ENCODE measurements at places on chromosomes 4 and X.

- DNase-seq = no peak
Observed at GRCh38 chrX:13293700-13294099, 26.2 kb downstream of the ATXN3L start.

- DNase-seq = no peak
Observed at GRCh38 chr4:77430847-77431246, 174.8 kb upstream of the CXCL13 start.

GRCh38 chr4:69078852-69079251 is 17.4 kb upstream of the UGT2B7 start:
- DNase-seq = no peak

DNA sequence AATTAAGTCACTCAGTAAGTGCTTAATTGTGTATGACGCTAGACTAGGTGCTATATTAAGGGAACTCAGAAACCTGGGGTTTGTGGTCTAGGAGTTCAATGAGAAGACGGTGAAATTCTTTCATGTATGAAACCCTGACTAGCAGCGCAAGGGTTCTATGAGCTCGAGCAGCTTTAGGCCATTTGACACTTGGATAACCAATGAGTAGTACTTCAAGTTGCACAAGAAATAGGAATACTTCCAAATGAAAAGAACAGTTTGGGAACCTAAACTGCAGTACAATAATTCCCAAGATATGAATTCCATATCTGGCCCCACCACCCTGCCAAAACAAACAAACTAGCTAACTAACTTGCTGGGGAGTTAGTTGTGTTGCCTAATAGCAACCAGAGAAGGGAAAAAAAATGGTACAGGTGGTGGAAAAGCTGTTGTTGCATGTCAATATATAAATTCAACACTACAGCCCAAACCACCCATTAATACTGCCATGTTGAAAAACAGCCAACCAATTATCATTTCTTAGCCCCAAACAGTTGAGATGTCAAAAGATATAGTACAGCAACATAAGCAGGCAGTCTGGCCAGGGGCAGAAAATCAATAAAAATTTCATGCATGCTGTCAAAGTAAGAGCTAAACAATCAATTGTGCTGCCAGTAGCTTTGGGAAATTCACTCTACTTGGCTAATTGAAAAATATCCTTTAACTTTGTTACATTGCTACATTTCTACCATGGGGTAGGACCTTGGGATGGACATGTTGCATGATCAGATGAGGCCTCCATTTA is 54.6 kb upstream of the MCF2 start:
- DNase-seq = no peak

Data from stimulated activated CD8-positive, alpha-beta memory T cell treated with anti-CD3 and anti-CD28 coated beads, Interleukin-2, amount 100 ng/mL, for 1 hour (primary cell).